ENCODE measurements at places on chromosomes 7 and 10.

DNA sequence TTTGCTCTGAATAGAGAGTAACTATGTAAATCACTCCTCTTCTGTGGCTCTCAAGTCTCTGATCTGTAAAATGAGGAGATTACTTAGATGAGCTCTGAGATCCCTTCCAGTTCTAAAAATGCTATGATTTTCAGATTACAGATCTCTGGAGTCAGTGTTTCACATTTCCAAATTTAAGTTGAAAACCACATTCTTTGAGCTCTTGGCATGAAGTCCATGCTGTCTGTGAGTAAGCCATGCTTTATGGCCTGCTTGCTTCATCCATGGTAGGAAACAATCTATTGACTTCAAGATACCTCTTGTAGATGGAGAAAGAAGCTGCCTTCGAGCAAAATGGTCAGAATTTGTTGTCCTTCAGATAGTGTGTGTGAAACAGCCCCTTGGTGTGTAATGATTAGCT lies 64.9 kb downstream of the CELF2 start:
- DNase-seq = no peak

DNA sequence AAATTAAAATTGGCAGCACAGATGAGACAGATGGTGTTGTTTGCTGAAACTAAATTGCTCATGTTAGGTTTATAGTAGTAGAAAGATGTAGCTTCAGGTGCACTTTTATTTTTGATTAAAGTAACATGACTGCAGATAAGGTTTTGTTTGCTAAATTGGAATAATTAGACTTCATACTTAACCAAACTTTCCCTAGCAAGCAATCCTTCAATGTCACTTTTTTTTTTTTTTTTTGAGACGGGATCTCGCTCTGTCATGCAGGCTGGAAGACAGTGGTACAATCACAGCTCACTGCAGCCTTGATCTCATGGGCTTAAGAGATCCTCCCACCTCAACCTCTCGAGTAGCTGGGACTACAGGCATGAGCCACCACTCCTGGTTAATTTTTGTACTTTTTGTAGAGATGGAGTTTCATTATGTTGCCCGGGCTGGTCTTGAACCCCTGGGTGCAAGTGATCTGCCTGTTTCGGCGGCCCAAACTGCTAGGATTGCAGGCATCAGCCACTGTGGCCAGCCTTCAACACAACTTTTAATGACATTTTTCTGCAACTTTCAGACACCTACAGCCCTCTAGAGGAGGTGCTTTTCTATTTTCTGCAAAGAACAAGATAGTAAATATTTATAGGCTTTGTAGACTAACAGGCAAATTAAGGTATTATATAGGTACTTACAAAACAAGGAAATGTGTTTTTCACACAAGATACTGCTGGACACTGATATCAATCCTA lies 84.8 kb upstream of the CCNY start:
- DNase-seq = no peak

- DNase-seq = no peak
Observed at GRCh38 chr7:99525713-99526440, 21.4 kb downstream of the ZKSCAN5 start.

DNA sequence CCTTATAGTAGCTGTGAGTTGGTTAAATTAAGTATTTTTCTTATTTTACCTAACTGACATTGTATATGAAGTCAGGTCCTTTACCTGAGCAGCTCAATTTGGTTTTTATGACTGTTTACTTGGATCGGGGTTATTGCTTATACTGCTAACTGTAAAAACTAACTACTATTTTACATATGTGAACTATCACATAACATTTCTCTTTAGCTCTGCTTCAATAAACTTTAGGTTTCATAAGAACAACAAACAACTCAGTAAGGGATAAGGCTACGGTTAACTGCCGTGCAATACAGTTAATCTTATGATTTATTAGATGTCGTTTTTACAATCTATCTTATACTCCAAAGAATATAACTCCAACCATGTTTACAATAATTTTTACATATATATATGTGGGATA lies 480.2 kb downstream of the PARD3 start:
- DNase-seq = no peak

DNA sequence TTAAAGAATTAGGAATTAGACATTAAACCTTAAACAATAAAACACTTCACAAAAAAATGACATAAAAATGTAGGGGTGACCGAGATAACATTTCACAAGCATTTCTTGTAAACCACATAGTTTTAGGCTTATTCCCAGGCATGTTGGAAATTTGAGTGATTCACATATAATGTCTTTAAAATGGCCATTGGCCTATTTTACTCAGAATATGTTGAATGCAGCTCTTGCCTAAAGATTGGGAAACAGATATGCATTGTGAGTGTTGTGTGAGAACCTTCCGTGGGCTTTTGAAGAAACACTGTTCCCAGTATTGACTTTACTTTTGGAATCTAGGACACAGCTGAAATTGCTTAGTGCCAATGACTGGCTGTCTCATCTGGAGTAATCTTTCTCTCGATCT lies 79.6 kb downstream of the ARL5B start:
- no peak for DNase-seq

DNA sequence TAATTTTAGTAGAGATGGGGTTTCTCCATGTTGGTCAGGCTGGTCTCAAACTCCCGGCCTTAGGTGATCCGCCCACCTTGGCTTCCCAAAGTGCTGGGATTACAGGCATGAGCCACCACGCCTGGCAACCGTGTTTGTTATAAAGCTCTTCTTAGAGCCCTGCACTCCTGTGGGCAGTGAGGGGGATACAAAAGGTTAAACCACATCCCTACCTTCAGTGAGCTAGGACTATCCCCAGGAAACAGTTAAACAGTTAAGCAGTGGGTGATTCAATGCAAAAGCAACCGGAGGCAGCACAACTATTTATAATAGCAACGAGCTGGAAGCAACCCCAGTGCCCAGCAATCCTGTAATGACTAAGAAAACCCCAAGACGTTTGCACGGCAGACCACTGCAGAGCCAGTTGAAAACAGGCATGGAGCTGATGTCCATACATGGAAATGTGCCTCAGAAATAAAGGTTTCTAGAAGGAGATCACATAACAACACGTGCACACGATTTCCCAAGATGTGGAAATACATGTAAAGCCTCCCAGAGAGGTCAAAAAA lies 107.2 kb upstream of the LYZL2 start:
- DNase-seq = peak; percentile 72

DNA sequence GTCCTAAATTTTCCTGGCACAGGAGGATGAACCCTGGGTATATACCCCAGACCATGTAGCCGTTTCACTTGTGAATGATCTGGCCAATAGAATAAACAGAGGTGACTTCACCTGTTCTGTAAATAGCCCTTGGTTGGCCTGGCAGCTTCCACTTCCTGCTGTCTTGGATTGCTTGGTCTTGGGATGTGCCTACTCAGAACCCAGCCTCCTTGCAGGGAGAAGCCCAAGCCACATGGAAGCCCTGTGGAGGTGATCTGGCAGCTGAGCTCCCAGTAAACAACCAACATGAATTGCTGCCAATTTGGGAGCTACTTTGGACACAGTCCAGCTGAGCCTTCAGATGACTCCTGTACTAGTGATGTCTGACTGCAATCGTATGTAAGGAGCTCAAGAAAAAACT lies 4.8 kb upstream of the RAPGEF5 start:
- DNase-seq = no peak
